ENCODE measurements at places on chromosomes 11 and 22. TPM values are rescaled to one million over a fixed set of nuclear protein-coding genes. Genes with fewer than 3 reads are reported as not detected.

DNA sequence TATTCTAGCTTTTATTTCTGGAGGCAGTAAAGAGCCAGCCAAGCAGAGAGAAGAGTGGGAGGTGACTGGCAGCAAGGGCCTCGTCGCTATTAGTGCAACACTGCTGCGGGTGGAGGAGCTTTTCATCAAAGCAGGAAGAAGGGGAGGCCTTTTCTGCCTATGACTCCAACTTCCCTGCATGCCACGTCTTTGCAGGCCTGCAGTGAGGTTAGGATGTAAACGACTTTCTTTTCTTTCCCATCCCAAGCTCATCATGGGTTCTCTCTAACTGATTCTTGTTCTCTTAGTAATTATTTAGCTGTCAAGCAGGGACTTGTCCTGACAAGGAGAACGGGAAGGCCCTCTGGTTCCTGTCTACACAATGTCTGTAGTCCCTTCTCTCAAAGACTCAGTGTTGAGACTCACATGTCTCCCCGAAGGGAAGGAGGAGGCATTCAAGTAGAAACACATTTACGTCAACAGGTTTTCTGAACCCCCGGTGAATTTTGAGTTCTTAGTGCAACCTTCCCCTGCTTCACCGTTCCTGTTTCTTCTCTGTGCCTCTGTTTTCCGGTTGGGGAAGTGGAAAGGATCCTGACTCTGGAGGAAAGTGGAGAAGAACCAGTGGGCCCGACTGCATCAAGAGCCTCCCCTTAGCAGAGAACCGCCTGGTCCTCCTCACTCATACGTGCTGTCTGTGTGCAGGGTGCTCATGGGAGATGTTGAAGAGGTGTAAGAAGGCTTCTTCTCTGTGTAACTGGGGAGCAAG lies 56.9 kb downstream of the PACS1 start:
- no peak for DNase-seq

GRCh38 chr22:41344189-41344788 lies 37.5 kb upstream of the TEF start:
- no peak for DNase-seq

GRCh38 chr22:46256358-46256958 lies 6.4 kb upstream of the CDPF1 start:
- DNase-seq, result no peak

The SLC22A9 gene
- polyA plus RNA-seq, result 0.60 TPM

DNA sequence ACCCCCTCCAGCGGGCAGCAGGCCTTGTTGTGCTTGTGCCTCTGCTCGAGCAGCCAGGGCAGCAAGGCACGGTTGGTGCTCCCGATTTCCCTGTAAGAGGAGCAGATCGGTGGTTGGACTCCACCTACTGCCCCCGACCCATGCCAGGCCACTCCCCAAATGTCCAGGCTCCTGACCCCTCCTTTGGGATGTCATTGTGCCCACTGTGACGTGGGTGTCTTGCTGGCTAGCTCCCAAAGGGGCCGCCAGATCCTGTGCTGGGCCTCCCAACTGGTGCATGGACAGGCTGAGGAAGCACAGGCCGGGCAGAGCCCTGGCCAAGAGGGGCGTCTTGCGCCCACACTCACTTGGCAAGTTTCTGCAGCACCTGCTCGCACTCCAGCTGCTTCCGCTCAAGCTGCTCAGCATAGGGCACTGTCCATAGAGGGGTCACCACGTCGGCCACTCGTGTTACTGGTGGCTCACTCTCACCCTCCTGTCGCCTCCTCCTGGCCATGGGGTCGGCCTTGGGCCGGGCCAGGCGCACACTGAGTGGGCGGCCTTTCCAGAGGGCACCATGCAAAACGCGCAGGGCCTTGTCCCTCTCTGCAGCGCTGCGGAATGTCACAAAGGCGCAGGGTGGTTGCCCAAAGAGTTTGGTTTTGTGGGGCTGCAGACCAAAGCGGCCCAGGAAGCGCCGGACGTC lies at the start of gene RANBP1:
TSS of gene RANBP1 (plus strand) at position 414 of the 685 bp plus-strand sequence. CDS start at position 495, 81 bp downstream.
- no peak for DNase-seq

DNA sequence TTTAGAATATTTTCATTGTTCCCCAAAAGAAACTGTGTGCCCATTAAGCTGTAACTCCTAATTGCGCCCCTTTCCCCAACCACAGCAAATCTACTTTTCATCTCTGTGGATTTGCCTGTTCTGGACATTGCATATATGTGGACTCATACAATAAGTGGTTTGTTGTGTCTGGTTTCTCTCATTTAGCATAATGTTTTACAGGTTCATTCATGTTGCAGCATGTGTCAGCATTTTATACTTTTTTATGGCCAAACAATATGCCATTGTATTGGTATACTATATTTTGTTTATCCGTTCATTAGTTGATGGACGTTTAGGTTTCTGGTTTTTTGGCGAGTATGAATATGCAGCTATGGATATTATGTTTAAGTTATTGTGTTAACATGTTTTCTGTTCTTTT lies 23.8 kb downstream of the NUCB2 start:
- DNase-seq, result no peak

The LSP1 gene
- polyA plus RNA-seq, result 7.9 TPM

The TMEM138 gene
- polyA plus RNA-seq, result 45.3 TPM

DNA sequence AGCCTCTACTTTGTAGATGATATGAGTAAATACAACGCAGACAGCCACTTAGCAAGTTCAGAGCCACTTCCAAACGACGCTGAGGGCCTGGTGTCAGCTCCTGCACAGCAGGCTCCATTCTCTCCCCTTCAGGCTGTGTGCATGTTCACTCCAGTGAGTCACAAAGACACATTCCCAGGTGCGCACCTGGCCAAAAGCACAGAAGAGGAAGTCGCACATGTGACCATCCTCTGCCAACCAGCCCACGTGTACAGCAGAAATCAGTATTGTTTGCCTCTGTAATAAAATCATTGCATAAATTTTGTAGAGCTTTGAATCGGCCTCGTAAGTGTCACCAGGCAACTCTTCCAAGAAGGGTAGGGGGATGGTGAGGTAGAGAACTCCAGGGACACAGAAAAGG lies 19.5 kb upstream of the TPH1 start:
- no peak for DNase-seq

DNA sequence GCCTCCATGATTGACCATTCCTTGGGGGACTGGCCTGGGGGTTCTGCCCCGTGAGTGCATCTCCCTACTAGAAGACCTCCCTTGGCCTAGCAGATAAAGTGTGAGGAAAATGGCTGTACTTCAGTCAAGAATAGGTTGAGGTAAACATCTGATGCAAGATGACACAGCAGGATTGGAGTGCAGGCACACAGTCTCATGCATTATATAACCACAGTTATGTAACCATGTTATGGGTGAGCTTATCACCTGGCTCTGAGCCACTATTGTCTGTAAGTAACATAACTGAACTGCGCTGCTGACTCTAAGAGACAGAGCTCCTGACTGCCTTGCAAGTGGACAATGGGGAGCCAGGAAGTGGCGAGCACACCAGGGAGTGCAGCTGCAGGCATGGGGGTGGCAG lies 378.7 kb upstream of the ANO5 start:
- no peak for DNase-seq

DNA sequence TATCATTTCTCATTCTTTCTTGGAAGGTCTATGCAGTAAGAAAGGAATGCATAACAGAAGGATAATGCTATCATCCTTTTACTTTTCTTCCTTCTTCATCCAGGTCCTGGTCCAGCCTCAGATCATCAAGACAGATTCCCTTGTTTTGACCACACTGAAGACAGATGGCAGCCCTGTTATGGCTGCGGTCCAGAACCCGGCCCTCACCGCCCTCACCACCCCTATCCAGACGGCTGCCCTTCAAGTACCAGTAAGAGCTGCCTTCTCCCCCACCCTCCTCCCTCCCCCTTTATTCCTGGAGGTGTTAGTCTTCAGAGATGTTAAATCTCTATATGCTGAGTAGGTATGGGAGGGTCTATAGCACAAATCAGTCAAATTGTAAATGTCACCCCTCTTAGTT lies 37.9 kb downstream of the SREBF2 start:
- no peak for DNase-seq

The OVOL1 gene
- polyA plus RNA-seq, result 0.47 TPM

DNA sequence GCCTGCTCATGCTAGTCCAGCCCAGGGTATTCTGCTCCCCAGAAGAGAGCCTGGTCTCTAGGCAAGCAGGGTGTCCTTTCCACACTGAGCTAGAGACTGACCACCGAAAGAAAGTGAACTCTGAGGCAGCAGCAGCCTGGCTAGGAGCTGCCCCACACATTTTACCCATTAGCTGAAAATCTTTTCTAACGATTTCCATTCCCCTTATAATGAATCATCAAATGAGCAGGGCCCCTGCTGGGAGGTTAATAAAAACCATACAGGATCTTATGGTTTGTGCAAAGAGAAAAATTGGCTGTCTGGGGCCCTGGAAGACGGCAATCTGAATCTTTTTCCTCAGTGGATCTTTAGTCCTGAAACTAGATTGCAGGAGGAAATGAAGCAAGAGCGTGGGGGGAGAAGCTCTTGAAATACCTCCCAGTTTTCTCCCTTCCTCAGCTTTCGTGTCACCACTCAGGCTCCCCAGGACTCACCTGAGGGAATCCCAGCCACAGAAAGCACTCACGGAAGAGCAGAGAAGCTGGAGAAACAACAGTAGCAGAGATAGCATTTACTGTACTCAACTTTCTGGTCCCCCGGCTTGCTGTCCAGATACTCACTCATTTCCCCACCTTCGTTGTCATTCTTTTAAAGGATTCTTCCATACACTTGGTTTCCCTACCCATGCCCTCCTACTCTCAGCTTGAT lies 74.7 kb upstream of the CD44 start:
- DNase-seq, result no peak

- DNase-seq, result peak; percentile 74
Measured at GRCh38 chr11:73323464-73323863, 15.4 kb downstream of the ARHGEF17 start.

The TRIM21 gene
- 27.0 TPM for polyA plus RNA-seq

DNA sequence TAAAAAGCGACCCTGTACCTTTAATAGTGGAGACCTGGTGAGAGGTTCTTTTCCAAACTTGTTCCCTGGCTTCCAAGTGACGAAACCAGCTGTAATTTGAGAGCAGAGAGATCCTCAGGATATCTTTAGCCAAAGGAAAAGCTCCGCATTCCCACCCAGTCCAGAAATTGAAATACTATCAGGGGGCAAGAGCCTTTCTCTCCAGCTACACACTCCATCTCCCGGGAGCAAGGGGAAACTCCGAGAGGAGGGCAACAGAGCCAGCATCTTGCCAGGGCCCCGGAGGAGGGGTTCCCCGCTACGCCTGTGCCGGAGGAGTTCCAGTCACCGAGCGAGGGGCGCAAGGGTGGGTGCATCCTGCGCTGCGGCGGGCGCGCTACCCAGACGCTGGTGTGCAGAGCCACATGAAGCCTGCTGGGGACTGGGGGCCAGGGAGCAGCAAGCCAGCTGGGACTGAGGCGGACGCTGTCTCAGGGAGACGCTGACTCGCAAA lies at the start of gene FIBIN:
TSS of gene FIBIN (plus strand) at position 148 of the 493 bp plus-strand sequence. CDS start 415 bp downstream, outside the sequence.
- no peak for DNase-seq

Measured in right lung (tissue), 10 donors.